AG08396 (cell line): ENCODE measurements at places on chromosomes 13 and 19.

GRCh38 chr13:40599124-40599523, 67.3 kb downstream of the FOXO1 start:
- no peak for DNase-seq

GRCh38 chr19:29119590-29119989, 93.4 kb downstream of the UQCRFS1 start:
- peak; percentile 29 for DNase-seq

DNA sequence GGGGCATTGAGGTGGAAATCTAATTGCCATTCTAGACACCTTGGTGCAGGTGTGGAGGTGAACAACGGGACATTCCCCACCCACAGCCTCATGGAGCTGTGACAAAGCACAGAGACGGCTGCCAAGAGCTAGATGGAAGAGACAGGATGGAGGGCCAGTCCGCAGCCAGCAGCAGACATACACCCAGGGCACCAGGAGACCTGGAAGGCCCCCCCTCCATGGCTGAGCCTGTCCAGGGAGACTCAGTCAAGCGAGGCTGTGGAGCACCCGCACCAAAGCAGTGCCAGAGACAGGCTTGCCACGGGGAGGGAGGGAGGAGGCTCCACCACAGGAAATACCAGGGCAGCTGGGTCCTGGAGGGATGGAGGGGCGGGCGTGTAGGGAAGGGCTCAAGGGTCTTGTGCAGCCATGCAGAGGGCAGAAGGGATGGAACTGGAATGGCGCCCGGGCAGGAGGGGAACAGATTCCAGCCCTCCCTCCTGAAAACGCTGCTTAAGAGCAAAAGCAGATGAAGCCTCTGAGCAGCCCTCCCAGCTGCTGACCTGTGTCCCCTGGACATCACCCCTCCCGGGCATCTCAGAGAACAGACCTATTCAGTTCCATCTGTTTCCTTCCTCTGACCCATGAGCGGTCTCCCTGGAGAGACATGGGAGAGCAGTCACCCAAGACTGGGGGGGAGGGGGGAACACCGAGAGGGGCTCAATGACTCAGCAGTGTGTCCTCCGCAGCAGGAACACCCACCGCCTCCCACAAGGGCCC, 14.4 kb downstream of the EPS15L1 start:
- peak; percentile 41 for DNase-seq

GRCh38 chr19:17754634-17755442, 3.6 kb downstream of the FCHO1 start:
- DNase-seq: no peak

DNA sequence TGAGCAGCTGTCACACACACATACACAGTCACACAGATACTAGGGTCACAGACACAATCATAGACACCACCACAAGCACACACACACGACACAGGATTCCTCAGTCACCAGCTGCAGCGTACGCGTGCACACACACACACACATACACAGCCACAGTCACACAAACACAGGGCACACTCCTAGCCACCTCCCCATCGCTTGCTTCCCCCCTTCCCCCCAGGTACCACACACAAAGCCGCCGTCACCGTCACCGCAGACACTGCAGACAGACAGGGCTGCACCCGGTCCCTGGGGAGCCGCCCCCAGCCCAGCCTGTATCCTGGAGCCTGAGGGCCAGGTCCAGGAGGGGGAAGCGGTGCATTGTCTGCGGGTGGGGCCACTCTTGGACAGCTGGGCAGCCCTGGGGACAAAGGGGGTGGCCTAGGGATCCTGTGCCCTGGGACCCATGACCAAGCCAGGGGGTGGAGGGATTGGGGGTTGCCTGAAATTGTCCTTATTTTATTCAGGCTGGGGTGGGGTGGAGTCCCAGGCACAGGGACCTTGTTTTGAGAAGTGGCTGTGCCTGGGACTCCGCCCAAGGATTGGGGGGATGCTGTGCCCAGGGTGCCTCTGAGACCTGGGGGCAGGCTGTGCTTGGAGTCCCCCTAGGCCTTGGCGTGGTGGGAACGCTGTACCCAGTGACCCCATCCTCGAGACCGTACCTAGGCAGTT, 957 bp downstream of the NUMBL start:
- DNase-seq: no peak

GRCh38 chr19:39341719-39342604, at the start of gene SAMD4B:
SAMD4B (plus strand) TSS chr19:39342421; CDS start chr19:39356894, 14,473 bp downstream.
- DNase-seq: peak; percentile 99

- DNase-seq: no peak
Observed at GRCh38 chr19:51607077-51607476, 23.1 kb downstream of the SIGLEC5 start.

DNA sequence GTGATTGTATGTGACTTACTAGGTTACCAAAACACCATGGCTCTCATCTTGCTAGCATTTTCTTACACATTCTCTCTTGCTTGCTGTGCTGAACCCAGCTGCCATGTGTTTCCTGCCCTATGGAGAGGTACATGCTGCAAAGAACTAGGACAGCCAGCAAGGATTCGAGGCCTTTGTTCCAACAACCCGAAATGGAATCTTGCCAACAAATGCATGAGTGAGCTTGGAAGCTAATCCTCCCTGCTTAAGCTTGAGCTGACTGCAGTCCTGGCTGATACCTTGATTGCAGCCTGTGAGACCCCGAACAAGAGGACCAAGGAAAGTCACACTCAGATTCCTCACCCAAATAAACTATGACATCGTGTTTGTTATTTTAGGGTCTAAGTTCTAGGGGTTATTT, 651.2 kb downstream of the SLITRK6 start:
- DNase-seq: no peak

- no peak for DNase-seq
Observed at GRCh38 chr19:31539386-31539785, 190.2 kb upstream of the TSHZ3 start.

DNA sequence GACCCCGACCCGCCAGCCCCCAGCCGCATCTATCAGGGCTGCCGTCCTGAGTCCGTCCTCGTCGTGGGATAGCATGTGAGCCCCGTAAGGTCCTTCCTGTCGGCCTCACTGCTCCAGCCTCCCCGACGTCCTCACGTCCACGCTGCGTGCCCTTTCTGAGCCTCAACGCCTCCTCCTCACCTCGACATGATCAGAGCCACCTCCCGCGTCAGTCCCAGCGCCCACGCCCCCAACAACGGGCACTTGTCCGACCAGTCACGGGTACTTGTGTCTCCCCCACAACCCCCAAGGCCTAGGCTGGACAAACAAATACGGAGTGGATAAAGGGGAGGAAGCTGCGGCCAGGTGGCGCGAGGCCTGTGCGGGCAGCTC, 665 bp downstream of the ZNF497 start:
- peak; percentile 70 for DNase-seq

DNA sequence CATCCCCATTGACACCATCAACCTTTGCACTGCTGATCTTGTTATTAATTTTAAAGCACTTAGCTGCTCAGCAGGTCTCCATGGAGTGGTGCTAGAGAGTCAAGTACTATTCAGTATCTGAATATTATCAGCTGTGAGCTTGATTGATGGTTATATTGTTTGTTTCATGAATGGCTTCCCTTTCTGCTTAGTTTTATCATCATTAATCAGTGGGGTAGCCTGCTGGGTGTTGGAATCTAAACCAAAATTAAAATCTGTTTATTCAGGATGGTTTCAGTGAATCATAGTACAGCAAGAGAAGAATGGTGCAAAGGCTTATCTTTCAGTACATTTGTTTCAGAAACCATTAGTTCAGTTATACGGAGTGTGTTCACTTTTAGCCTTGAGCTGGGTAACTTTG, 42.5 kb upstream of the SCEL start:
- no peak for DNase-seq

DNA sequence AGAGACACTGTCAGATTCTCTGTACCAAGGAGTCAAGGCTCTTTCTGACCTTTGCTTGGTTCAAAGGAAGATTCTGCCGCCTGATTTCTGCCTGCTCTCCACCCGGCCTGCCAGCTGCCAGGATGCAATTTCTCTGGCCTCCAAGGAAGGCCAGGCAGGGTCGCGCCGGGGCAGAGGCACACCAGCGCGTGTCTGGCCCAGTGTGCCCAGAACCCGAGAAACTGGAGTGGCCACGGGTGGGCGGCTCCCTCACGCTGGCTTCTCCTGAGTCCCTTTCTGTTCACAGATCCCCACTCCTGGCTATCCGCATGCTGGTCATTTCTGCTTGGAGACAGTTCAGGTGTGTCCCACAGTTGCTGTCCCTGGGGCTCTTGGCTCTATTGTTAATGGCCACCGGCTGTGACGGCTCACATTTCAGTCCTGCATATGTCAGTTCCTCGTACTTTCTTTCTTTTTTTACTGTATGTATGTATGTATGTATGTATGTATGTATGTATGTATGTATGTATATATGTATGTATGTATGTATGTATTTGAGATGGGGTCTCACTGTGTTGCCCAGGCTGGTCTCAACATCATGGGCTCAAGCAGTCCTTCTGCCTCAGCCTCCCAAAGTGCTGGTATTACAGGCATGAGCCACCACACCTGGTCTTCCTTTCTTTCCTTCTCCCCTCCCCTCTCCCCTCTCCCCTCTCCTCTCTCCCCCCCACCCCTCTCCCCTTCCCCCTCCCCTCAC, 16.9 kb downstream of the TMPRSS9 start:
- DNase-seq: no peak

DNA sequence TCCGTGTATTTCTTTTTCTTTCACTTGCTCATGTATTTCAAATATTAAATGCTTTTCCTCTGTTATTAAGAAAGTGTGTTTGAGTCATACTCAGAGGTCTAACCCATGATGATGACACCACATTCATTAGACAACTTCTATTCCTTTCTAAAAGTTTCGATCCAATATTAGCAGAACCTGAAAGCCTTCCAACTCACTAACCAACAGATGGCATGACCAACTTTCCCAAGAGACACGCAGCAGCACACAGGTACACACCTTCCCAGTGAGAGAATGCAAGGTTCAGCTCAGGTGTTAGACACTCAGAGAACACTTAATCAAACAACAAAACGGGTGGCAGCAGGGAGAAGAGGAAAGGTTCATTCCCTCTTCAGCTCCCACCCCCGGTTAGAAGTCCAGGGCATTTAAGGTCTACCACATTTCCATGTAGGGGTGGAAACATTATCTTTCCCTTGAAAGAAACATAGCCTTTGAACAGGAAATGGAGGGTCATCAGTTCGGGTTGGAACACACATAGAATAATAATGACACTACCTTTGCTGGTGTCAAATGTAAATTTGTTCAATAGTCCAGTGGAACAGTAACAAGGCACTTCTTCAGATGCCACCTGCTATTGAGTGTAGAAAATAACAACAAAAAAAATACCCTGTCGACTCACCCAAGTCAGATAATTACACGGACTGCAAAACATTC, 404.2 kb downstream of the COG6 start:
- DNase-seq: no peak

GRCh38 chr13:20769091-20769490, 4.7 kb downstream of the EEF1AKMT1 start:
- DNase-seq: no peak

DNA sequence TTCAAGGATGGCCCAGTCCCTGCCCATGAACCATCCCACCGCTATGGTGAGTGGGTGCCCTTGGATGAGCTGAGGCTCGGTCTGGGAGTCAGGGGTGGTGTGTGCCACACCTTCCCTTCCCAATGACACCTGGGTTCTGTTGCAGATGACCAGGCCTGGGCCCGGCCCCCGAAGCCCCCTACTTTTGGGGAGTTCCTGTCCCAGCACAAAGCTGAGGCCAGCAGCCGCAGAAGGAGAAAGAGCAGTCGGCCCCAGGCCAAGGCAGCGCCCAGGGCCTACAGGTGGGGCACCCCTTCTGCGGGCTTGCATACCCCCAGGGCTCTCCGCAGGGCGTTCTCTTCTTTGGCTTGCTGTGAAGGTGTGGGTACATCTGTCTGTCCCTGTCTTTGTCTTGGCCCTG, 4.3 kb upstream of the INAFM1 start:
- no peak for DNase-seq

- no peak for DNase-seq
Observed at GRCh38 chr19:18432275-18433014, 5.5 kb downstream of the ISYNA1 start.

GRCh38 chr13:105047676-105048295, 1487.7 kb downstream of the EFNB2 start:
- no peak for DNase-seq

DNA sequence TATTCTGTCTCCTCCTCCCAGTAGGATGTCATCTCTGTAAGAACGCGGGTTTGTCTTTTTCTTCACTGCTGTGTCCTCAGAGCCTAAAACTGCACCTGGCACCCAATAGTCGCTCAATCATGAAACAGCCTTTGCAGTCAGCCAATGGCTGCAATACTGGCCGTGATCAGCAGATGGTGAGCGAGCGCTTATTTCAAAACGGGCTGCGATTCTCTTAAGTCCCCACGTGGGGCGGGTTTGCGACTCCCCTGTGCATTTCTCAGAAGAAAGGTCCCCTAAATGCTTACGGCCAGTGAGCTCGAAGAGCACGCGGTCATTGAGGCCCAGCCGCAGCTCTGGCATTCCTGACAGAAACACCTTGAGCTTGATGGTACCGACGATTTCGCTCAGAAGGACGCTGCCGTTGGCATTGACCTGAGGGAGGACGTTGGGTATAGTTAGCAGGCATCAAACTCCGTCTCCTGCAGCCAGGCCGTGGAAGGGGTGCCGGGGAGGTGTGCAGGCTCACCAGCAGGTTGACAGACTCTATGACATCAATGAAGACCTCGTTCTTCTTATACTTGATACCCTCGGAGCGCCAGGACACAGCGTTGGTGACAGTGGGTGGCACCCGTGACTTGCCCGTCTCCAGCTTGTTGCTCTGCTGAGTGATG, 6.0 kb downstream of the AP1M2 start:
- peak; percentile 73 for DNase-seq

DNA sequence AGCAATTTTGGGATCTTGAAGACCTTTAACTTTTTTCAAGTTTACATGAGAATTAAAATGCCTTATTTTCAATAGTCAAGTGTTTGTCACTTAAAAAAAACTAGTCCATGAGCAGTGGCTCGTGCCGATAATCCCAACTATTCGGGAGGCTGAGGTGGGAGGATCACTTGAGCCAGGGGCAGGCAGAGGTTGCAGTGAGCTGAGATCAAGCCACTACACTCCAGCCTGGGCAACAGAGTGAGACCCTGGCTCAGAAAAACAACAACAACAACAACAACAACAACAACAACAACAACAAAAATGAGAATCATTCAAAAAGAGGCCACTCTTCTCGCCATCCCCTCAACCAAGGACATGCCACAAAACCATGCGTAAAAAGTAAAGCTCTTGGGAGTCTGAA, 5.7 kb downstream of the FOXO1 start:
- no peak for DNase-seq

GRCh38 chr19:11194656-11195558, 2.4 kb downstream of the KANK2 start:
- DNase-seq: peak; percentile 53

GRCh38 chr19:34274284-34274826, 20.0 kb downstream of the GARRE1 start:
- peak; percentile 55 for DNase-seq

DNA sequence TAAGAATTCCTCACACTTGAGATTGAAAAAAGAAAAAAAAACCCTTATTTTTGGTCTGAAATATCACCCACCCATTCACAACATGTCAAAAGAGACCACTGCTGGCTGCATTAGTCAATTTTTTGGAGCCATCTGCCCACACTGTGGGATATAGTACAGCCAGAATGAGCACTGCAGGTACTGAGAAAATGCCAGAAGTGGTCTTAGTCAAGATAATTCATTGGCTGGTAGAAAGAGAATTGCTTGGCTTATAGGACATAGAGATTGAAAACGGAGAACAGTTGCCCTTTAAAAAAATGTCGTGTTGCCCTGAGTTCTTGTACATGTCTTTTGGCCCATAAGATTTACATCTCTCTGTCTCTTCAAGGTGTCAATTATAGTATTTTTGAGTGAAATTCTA, 1899.5 kb downstream of the OLFM4 start:
- DNase-seq: no peak
